ENCODE measurements at places on chromosomes 11 and 22.

DNA sequence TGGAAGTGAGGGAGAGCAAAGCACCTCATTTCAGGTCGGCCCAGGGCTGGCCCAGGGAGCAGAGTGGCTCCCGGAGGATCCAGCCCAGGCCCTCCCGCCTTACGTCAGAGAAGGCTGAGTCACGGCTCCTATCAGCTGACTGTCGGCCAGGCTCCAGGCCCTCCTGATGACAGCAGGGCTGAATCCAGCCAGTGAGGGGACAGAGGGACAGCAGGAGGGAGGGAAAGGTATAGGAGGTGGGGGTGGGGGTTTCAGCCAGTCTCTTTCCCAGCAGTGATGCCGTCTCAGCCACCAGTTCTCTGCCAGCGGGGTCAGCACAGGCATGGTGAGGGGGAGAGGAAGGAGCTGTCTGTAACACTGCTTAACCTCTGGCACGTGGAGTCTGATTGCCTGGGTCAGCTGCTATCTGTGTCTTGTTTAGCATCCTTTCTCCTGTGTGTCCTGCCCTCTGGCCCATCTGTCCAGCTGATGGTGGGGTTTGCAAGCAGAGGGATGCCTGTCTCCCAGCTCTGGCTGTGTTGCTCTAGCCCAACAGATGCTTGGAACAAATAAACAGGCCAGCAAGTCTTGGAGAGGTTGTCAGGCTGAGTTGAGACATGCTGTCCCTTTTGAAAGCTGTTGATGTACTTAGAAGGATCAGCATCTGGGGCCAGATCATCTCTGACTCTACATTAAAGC lies 74.0 kb downstream of the ADAMTS15 start:
- DNase-seq, result peak; percentile 64

DNA sequence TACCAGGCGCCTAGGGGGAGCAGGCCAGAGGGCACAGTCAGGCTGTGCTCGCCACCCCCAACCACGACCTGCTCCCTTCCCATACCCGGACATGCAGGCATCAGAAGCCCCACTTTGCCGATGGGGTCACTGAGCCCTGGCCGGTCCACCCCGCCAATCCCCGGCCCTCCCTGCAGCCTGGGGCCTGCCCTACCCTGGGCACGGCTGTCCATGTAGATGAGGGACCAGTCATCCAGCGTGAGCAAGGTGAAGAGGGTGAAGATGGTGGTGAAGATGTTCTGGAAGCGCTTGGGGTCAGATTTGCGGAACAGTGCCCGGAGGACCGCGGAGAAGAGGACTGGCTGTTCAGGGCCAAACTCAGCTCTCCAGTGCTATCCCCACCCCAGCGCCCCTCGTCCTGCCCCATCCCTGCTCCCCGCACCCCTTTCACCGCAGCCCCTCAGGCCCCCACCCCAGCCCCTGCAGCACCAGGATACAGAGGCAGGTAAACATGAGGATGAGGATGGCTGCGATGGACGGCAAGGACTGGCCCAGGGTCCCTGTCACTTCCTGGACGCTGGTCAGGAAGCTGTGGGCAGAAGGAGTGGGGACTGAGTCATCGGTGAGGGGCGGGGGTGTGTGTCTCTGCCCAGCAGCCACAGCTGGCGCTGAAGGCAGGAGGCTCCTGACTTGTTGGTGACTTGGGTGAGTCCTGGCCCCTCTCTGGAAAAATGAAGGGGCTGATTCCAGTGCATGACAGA lies 5.5 kb downstream of the CATSPER1 start:
- DNase-seq, result peak; percentile 25

- DNase-seq, result no peak
Measured at GRCh38 chr22:19325296-19325948, 33.9 kb upstream of the CLTCL1 start.

DNA sequence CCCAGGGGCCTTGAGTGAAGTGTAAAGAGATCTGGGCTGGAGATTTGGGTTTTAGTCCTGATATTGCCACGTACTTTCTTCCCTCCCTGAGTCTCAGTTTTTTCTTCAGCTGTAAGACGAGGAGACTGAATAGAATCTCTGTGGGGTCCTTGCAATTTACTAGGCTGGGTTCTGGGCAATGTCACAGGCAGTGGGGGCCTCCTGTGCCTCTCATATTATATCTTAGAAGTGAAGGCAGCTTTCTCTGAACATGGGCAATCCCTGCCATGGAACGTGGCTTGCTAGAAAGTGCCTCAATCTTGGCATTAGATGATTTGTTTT lies 62.0 kb upstream of the PTPRJ start:
- DNase-seq, result no peak

- peak; percentile 65 for DNase-seq
Measured at GRCh38 chr11:6703247-6704063, 20.3 kb upstream of the MRPL17 start.

DNA sequence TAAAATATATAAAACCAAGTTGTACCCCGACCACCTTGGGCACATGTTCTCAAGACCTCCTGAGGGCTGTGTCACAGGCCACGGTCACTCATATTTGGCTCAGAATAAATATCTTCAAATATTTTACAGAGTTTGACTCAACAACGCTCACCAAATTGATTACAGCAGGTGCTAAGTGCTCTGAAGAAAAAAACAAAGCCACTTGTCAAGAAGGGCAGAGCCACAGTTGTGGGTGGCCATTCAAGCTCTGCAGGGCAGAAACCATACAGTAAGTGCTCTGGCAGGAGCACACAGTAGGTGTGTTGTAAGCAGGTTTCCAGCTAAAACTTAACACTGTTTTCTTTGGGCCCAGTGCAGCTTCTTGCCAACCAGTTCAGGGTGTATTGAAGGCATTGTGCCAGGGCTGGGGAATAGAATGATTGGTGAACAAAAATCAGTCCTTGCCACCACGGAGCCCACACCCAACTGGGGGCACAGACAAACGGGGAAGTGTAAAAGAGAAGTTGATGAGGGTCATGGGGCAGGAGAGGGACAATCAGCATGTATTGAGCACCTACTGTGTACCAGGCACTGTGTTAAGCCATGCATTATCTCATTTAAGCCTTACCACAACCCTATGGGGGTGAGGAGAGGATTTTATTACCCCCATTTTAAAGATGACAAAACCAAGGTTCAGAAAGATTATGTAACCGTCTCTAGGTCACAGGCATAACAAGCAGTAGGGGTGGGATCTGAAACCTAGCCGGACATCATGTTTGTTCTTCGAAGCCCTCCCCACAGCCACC lies 18.2 kb downstream of the ARRB1 start:
- no peak for DNase-seq

DNA sequence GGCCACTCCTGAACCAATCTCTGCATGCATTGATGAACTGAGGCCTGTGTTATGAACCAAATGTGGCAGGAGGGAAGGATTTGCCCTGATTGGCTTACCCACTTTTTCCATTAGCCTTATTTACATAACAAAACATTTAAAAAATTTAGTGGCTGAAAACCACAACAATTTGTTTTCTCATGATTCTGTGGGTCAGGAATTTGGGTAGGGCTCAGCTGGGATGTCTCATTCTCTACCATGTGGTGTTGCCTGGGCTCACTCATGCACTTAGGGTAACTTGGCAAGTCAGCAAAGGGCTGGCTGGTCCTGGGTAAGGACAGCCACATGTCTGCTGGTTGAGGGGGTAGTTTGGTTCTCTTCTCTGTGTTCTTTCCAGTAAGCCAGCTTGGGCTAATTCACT lies 35.1 kb upstream of the CYP2R1 start:
- DNase-seq, result no peak

DNA sequence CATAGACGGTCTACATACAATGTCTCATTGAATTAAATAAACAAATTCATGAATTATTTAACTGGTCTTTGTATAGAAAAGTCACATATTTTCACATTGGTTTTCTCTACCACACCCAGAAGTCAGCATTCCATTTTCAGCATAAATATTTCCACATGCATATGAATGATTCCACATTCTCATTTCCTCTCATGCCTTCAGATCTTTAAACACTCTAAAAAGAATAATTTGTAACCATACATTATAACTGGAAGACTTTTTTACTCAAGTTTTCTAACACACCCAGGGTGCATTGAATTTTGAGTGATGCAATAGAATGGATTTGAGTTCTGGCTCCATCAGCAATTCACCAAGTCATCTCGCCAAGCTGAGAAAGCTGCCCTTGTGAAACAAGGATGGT lies 501.8 kb upstream of the TENM4 start:
- no peak for DNase-seq

GRCh38 chr11:115659061-115659963 lies 155.1 kb upstream of the CADM1 start:
- no peak for DNase-seq

DNA sequence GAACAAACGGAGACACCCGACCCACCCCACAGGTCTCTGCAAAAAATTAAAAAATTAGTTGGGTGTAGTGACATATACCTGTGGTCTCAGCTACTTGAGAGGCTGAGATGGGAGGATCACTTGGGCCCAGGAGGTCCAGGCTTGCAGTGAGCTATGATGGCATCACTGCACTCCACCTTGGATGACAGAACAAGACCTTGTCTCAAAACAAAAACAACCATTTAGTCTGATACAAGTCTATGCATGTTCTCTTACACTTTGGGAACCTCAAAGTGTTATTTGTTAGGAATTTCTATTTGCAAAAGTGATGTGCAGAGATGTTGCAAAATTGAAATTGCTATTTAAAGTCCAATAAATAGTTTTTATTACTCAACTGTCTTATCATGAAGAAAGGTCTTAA lies 14.3 kb downstream of the ATG13 start:
- no peak for DNase-seq

- no peak for DNase-seq
Measured at GRCh38 chr22:28521451-28521850, 158.2 kb downstream of the TTC28 start.

- DNase-seq, result no peak
Measured at GRCh38 chr11:69202511-69203221, 46.9 kb downstream of the SMIM38 start.

Measured in amniotic stem cell (primary cell).